Epithelial cell of esophagus (primary cell): ENCODE measurements at places on chromosomes 5 and 9.

DNA sequence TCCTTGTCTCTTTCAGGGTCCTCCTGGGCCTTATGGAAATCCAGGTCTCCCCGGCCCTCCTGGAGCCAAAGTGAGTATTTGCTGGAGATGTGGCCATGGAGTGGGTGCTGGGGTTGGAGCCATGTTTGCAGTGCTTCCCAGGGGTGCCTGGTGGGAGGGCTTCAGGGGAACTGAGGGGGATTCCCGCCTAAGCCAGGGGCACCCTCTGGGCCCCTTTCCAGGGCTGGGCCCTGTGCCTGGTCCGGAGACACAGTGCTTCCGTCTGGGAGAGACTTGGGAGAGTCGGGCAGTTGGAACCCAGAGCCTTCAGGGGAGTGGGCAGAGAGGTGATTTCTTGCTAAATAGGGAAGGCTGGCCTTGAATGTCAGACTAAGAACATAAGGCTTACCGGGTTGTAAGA lies 27.7 kb downstream of the COL27A1 start:
- no peak for DNase-seq

GRCh38 chr5:43572357-43572756 lies 15.5 kb upstream of the PAIP1 start:
- no peak for DNase-seq

DNA sequence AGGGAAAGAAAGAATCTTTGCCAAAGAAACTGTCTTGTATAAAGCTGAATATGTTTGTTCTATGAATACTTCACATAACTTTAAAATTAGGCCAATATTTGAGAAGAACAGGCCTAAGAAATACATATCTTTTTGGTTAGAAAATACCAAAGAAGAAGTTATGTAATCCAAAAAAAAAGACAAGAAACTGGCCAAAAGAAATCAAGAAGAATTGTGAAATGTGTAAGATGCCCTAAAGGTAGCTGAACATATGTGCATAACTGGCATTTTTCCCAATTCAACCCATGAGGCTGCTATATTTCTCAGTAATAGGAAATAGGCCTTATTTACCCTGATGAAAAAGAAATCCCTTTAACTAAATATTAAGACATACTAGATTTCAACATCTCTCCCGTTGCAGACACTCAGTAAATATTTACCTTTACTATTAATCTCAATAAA lies 290.0 kb downstream of the CETN3 start:
- peak; percentile 69 for DNase-seq

DNA sequence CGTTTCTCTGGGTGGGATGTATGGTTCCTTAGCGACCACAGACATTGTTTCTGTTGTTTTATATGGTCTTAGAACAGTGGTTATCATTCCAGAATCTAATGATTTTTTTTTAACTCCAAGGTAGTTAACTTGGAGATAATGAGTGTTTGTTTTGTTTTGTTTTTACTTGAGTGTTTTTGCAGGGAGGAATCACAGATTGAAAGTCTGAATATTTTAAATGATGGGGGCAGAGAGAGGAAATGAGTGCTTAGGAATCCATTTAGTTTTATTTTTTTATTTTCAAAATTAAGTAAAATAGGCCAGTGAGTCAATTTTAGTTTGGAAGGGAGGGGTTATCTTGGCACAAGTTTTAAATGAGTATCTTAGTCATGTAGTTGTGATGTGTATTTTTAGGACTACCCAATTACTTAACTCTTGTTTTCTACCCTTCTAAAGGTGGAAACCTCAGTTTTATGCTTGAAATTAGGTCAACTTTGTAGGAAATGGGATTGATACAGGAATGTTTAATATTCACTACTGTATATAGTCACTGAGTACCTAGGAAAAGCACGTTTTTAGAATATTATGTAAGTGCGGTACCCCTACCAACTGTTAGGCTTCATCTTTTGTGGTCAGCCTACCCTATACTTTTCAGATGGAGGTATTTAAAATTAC lies 2.0 kb downstream of the UBE2R2 start:
- DNase-seq = peak; percentile 52

DNA sequence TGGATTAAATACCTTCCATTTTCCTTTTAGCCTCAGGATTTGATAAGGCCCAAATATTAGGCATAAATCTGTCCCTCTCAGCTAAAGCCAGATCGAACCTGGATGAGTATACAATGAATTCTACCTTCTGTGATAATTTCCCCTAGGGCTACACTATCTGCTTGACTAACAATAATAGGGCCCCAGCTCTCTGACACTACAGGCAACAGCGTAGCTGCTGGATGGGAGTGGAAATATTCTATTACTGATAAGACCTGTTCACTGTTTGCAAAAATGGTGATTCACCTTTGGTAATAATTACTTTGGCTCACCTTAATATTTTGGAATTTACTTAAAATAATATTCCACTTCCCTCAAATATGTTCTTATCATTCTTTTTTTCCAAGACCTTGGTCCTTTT lies 644.2 kb upstream of the SEMA6A start:
- DNase-seq = no peak

- no peak for DNase-seq
These were observed 149.0 kb upstream of the FTMT start for GRCh38 chr5:121702682-121703081.

DNA sequence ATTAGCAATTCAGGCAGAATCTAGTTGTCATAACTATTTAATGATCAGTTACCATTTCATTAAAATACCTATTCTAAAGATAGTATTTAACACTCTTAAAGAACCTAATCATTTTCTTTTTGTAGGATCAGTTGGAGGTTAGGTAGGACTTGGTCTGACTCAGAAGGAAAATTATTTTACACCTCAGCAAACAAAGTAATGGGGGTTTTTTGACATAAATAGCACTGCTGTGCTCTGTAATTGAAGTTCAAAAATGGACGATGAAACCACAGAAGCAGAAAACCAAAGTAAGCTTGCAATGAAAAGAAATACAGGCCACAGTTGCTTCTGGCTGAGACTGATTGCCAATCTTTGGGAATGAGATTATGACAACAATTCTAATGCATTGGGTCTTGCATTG lies 187.0 kb upstream of the TRPM3 start:
- DNase-seq = no peak

DNA sequence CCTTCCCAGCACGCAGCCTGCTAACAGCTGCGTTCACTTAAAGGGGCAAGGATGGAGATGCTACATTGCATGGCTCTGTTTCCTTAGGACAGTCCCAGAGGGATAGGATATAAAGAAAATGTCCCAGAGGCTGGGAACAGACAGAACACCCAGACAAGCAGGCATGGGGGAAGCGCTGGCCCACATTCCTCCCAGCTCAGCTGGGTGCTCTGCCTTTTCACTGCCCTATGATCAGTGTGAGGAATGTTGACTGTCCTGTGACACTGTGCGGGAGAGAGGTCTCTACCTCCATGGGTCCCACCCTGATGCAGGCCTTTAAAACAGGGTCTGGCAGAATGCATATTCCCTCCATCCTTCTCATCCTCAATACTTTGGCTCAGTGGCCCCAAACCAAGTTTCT lies 459.4 kb upstream of the DMAC1 start:
- no peak for DNase-seq

DNA sequence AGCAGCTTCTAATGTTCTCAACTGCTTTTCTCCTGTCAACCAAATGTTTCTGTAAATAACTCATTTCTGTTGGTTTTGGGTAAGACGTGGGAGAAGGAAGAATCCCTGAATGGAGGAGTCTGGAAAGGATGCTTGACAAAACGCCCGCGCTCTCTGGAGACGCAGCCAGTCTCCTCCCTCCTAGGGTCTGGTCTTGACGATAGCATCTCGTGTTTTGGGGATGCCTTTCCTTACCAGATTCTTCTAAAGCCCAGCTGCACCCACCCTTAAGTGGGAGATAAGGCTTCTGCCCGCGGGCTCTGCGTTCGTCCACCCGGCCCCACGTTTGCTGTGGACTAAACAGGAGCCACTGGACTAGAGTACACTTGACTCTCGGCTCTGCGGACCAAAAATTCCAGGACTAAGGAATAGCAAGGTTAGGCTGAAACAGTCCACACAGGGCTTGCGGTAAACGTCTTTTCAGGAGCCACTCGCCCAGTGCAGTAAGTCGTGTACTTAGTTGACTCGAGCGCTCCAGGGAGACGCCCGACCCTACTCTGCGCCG lies 491 bp upstream of the CTSL start:
- DNase-seq = peak; percentile 6

GRCh38 chr5:129906177-129906887 lies 2.1 kb downstream of the CHSY3 start:
- peak; percentile 1 for DNase-seq

GRCh38 chr9:91174772-91175171 lies 186.9 kb downstream of the AUH start:
- no peak for DNase-seq

DNA sequence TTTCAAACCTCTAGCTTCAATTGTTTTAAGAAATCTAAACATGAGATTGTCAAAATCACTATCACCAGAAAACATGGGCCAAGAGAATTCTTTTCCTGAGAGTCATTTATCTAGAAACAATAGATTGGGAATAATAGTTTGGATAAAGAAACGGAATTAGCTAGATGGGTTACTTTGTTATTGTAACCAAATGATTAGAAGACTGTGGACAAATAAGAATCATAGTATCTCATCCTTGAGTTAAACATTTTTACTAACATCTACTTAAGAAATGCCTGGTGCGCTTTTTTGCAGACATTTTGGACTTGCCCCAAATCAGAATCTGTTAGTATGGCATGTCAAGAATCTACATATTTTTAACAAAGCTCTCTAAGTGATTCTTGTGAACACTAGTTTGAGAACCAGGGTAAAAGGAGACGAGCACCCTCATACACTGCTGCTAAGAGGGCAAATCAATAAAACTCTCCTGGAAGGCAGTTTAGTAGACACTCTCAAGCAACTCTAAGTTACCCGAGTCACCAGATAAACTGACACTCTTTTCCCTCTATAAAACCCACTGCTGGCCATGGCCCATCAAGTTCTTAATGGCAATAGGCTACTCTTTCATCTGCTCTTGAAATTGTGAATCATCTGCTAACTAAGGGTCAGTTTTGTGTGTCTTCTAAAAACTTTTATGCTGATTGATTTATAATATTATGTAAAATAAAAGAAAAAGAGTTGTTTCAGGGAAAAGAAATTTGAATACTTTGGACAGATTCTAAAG lies 39.1 kb downstream of the TPD52L3 start:
- DNase-seq = no peak

- peak; percentile 80 for DNase-seq
These were observed 23.6 kb upstream of the TNFSF8 start for GRCh38 chr9:114953959-114954358.

DNA sequence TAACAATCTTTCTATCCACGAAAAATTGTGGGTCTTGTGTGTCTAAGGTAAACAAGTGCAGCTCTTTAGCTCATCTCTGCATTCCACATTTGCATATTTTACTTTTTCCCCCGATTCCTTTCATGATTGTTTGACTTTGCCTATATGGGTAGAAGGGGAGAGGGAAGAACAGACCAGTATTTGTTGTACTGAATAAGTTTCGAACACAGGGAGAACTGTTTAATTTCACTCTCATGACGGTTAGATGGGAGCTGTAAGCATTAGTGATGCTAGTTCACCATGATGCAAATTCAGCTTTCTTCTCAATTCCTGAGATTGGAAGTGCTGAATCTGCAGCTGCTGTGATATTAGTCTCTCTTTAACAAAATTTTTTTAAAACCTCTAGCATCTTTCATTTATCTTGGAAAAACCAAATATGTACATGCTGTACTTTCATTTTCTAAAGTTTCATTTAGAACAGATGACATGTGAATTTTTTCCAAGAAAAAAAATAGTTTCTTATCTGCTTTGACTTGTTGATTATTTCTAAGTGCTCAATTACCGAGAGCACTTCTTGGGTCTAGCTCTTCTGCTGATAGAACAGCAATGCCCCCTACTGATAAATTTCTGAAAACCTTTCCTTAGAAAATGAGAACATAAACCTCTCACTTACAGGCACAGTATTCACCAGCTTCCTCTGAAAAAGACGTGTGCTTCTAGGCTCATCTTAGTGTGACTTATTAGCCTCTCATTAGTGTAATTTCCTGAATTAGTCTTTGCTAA lies 149.5 kb downstream of the BAAT start:
- peak; percentile 45 for DNase-seq

GRCh38 chr9:136170006-136170901 lies 34.7 kb downstream of the LHX3 start:
- DNase-seq = peak; percentile 30

DNA sequence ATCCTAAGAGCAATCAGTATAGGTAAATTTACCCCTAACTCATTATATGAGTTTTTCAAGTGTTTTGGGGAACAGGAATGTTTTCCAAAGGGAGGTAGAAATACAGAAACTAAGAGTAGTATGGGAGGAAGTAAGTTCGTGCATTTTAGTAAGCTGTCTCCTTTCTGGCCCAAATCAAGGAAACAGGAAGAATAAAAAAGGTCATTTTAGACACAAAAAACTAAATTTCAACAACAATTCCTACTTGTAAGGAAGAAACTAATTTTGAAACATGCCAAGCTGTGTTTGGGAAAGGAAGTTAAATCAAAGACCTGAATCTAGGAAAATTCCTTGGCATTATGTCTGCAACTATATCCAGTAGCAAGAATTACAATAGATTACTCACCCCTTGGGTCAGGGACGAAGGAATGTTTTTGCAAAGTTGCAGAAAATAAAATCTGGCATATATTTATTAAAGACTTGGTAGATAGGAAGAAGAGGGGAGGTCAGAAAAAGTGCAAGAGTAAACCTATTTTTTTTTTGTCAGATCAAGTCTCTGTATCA lies 6.5 kb upstream of the RPS6 start:
- DNase-seq = no peak

DNA sequence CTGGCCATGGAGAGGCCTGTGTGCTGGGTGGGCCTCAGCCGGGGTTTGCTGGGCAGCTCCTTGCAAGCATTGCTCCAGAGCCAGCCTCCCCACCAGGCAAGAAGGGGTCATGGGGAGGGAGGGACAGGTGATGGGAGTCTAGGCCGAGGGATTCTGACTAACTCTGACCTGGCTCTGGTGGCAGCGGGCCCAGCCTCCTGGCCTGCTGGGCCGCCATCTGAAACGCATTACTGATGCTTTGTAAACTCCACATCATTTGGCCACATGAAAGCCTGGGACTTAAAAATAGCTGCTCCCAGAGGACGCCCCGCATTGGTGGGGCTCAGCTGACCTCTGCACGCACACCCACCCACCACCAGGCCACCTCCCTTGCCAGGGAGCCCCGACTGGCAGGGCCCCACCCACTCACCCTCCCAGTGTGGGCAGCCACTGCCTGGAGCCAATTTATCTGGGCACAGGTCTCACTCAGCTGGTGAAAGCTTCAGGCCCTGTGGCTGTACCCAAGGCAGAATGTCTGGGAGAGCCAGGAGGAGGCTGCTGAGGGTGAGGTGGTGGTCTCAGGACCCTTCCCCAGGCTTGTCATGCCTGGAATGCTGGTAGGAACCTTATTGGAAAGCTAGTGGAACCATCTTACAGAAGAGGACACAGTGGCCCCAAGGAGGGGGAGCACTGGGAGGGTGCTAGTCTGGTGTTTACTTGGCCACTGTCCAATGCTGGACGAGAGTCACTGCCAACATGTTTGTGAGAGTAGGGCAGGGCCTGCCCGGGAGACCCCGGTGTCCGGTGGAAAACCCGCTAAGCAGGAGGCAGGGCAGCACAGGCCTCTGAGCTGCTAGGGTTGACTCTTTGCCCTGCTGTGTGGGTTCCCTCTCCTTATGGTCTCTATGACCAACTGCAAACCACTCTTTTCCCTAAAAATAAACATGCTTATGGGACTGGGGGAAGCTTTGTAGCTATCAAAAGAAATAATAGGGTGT lies 10.8 kb downstream of the TCF7 start:
- DNase-seq = peak; percentile 39

GRCh38 chr9:27726244-27727081 lies 153.2 kb upstream of the C9orf72 start:
- DNase-seq = peak; percentile 83

- DNase-seq = peak; percentile 2
These were observed 156.1 kb upstream of the DAB2 start for GRCh38 chr5:39580702-39581453.

GRCh38 chr5:132496191-132496630 lies 5.6 kb upstream of the IRF1 start:
- DNase-seq = peak; percentile 86

- DNase-seq = peak; percentile 62
These were observed 628 bp downstream of the ATOSB start for GRCh38 chr9:35114840-35115628.
